ENCODE measurements at places on chromosomes 11 and 22.

DNA sequence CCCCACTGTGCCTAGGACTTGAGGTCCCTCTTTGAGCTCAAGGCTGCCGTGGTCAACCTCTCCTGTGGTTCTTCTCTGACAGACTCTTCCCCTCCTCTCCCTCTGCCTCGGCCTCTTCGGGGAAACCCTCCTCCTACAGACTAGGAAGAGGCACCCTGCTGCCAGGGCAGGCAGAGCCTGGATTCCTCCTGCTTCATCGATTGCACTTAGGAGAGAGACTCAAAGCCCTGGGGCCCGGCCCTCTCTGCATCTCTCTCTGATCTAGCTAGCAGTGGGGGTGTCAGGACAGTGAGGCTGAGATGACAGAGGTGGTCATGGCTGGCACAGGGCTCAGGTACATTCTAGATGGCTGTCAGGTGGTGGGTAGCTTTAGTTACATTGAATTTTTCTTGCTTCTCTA, 63.6 kb upstream of the EMID1 start:
- DNase-seq = no peak

- DNase-seq = no peak
Observed at GRCh38 chr22:41976961-41977566, 7.8 kb downstream of the SEPTIN3 start.

DNA sequence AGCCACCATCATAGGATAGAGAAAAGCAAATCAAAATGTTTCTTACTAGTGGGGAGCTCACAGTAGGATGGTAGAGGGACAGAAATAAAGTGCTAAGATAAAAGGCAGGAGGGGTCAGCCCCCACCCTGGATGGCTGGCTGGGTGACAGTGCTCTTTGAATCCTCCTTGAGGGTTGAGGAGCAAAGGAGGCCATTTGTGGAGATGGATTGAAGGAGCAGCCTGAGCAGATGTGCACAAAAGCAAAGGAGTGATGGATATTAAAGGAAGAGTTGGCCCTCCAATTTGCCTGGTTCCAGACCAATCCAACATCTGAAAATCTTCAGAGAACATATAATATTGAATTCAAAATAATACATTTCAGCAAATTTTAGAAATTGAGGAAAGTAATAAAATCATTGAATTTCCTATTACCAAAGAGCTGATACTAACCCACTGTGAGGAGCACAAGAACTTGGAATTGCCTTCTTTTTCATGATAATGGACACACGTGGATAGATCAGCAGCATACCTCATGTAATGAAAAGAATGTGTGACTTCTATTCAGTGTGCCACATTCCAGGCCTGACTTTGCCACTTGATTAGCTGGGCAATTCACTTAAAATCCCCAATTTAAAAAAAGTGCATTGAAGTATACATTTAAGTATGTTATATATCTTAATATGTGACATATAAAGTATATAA, 287.0 kb downstream of the FAT3 start:
- DNase-seq = no peak

DNA sequence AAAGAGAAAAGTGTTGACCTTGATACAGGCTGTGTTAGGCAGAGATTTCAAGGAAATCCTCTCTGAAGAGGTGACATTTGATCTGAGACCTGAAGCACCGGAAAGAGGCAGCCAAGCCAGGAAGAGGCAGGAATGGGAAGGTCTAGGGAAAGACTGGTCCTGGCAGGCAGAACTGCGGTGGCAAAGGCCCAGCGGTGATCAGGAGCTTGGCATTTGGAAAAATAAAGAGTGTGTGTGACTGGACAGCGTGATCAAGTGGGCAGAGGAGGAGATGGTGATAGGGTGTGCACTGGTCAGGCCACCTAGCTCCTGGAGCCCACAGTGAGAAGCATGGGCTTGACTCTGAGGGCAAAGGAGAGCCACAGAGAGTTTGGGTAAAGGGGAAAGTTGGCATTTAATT, 27.2 kb upstream of the GAB4 start:
- DNase-seq = no peak

- no peak for DNase-seq
Observed at GRCh38 chr11:60566776-60567175, 51.6 kb downstream of the MS4A13 start.

GRCh38 chr11:56783448-56784041, 35.0 kb upstream of the OR9G4 start:
- no peak for DNase-seq

DNA sequence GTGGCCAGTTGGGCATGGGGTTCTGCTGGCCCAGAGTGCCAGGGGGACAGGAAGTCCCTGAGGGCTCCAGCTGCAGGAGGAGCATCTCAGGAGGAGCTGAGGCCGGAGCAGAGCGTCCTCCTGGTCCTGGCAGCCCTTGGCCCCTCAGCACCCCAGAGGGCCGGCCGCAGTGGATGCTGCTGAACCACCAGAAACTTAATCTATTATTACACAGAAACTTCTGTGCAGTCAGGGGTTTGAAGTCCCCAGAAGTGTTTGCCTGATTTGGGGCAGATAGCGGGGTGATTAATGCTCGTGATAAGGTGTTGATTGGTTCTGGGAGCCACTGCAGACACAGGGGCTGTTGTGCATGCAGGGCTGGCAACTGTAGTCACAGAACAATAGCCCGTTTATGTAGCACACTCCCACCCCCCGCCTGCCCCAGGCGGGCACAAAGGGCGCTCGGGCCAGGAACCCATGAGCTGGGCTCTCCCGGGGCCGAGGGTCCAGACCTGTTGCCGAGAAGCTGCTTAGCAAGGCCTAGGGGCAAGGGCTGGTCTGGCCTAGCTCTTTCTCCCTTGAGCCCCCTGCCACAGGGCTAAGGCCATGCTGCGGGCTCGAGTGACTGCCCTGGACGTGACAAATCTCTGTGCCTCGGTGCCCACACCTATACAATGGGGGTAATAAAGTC, 29.0 kb upstream of the KCNQ1OT1 start:
- no peak for DNase-seq

- DNase-seq = no peak
Observed at GRCh38 chr11:65310215-65310614, 4.5 kb upstream of the CDC42EP2 start.

GRCh38 chr22:24592058-24592850, 619 bp downstream of the LRRC75B start:
- DNase-seq = no peak

GRCh38 chr11:132365650-132366049, 995.2 kb downstream of the NTM start:
- DNase-seq = no peak

DNA sequence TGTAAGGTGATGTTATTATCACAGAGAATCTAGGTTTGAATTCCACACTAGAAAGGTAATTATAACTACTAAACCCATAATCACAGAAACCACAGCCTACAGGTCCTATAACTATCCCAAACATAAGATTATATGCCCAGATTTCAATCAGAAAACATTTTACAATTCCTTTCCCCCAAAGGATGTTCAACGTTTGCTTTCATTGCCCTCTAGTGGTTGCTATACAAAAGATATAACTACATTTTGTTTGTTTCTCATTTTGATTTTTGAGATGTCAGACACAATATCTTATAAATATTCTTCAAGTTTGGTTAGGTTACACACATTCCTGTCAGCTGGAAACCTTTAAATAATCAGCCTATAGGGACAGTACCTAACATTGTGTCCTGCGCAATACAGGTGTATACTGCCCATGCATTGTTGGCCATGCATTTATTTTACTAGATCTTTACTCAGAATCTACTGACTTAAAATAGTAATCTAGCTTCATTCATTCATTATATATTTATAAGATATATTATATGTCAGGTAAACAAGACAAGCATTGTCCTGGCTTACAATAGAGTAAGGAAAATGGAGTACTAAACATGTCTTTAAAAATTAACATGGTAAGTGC, 530.5 kb upstream of the CCDC90B start:
- no peak for DNase-seq

GRCh38 chr11:68581439-68581838, 102.9 kb upstream of the GAL start:
- DNase-seq = no peak

DNA sequence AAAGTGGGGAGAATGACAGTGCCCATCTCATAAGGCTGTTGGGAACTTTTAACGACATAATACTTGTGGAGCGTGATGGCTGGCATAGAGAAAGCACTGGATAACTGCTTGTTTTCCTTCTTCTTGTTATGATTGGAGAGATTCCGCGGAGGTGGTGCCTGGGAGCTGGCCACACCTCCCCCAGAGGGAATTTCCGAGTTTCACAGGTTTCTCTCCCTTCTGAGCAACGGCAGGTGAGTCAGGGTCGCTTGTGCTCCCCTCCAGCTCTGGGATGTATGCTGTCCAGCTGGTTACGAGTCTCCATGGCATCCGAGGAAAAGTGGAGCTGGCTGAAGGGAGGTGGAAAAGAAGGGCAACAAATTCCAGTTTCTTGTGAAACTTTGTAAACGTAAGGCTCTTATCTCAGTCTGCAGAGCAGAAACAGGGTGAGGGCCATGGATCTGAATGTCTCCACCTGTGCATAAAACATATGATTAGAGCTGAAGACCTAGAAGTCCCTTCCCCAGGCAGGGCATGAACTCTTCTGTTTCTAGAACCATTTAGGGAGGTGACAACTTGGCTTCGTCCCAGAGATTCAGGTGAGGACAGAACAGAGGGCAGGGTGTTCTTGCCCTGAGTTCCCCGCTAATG, 10.0 kb upstream of the PLET1 start:
- no peak for DNase-seq

- no peak for DNase-seq
Observed at GRCh38 chr22:43747877-43748276, 64.2 kb downstream of the EFCAB6 start.

DNA sequence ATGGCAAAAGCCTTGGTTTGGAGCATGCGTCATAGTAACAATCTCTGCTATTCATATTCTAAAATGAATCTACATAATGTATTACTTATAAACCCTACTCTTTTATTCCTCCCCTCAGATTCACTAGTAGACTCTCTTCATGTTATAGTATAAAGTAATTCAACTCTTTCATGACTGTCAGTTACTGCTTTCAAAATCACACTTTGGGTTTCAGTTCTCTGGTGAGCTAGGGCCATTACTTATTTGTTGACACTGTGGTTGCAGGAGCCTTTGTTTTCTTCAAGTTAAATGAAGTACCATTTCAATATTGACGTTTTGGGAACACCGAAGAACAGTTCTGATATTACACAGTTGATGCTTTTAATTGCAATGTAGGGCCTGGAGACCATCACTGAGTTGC, 378.4 kb downstream of the DDX10 start:
- DNase-seq = no peak

GRCh38 chr11:33005175-33005574, 10.5 kb upstream of the DEPDC7 start:
- DNase-seq = no peak

DNA sequence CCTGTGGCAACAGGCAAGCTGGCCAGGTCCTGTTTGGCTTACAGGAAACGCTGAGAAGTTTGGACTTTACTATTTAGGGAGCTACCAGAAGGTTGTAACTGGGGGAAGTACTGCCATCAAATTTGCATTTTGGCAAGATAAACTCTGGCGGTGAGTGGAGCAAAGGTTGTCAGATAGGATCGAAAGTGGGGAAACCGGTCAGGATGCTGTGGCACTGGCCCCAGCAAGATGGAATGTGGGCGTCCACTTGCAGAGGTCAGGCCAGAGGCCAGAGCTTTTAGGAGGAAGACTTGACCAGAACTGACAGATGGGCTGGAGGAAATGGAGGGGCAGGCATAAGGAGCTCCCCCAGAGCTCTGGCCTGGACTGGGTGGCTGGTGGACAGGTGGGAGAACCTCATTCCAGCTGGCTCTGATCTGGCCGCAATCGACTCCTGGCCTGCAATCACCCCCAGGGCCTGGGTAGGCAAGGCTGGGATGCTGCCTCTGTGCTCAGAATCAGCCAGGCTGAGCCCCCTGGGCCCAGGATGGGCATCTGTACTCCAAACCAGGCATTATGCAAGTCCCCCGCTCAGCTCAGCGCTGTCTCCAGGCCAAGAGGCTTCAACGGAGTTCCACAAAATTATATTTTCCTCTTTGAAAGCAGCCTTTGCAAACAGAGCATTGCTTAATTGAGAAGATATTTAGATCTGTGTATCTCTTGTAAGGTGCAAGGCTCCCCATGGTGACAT, 178.3 kb upstream of the NECTIN1 start:
- DNase-seq = no peak

GRCh38 chr22:33515795-33516194, 404.5 kb downstream of the LARGE1 start:
- DNase-seq = no peak

GRCh38 chr11:65204143-65204542, 22.4 kb downstream of the CAPN1 start:
- DNase-seq = no peak

- peak; percentile 66 for DNase-seq
Observed at GRCh38 chr11:62400760-62401159, 18.1 kb upstream of the SCGB1A1 start.

- DNase-seq = no peak
Observed at GRCh38 chr11:66567787-66568123, 651 bp downstream of the CTSF start.

GRCh38 chr11:34236572-34236971, 121.2 kb downstream of the ABTB2 start:
- DNase-seq = no peak

GRCh38 chr11:63572026-63572688, 9.0 kb upstream of the PLAAT2 start:
- no peak for DNase-seq

- DNase-seq = no peak
Observed at GRCh38 chr11:2222451-2222850, 47.9 kb downstream of the ASCL2 start.

- DNase-seq = no peak
Observed at GRCh38 chr11:129225190-129225589, 33.1 kb upstream of the ARHGAP32 start.

DNA sequence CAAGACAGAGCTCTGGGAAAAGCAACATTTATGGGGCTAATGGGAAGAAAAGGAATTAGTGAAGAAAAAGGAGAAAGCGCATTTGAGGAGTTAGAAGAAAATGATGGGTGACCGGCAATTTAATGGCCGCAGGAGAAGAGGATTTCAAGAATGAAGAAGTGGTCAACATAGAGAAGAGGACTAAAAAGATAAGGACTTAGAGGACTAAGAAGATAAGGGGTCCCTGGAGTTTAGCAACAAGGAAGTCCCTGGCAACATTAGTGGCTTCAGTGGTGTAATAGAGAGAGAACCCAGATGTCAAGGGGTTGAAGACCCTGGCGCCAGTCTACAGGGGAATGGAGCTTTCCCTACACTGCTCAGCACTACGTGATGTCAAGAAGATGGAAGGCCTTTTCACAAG, 32.3 kb downstream of the WEE1 start:
- no peak for DNase-seq

GRCh38 chr22:49119551-49119952, 708.1 kb downstream of the BRD1 start:
- peak; percentile 10 for DNase-seq

DNA sequence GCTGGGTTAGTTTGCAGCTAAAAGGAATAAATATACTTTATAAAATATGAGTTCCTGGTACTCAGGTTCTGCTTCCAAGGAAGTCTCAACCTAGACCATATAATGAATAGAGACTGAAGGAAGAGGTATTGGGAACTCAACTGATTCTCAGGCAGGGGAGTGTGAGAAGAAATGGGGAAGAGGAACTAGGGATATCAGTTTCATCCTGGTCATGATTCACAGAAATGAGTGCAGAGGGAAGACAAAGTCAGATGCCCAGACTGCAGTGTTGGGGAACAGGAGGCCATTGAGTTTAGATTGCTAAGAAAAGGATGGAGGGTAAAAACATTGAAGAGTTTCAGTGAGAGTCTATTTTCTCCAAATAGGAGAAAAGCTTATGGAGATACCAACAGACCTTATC, 28.8 kb downstream of the PLAAT5 start:
- no peak for DNase-seq
